ENCODE measurements at places on chromosomes 12 and 14.

GRCh38 chr14:99287269-99287942, 15.4 kb upstream of the BCL11B start:
- DNase-seq: no peak

- DNase-seq: no peak
These were observed 1090.5 kb downstream of the TRHDE start for GRCh38 chr12:73362666-73363065.

DNA sequence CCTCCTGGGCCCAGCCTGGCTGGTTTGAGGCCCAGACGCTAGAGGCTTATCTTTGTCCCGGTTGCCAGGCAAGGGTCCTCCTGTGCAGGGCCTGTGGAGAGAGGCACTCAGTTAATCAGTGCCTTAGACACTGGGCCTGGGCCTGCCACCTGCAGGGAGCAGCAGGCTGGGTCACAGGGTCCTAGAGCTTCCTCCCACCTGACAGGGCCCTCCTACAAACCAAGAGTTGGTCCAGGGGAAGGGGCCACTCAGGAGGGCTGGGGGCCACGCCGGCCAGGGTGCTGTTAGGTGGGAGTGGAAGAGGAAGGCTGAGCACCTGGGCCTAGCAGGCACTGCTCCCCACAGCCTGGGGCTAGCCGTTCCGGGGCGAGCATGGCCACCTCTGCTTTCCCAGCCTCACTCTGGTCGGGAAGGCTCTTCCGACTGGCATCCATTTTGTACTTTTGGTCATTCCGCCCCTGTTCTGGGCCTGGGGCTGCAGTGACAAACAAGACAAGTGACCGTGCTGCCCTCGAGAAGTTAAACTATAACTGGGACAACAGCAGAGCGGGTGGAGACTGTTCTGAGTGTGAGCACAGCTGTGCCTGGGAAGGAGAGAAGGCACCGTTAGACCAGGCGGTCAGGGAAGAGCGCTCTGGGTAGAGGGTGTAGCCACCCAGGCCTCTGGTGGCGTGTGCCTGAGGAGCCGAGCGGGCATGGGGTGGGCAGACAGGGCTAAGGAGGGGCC, 27.2 kb downstream of the FBRSL1 start:
- DNase-seq: no peak

GRCh38 chr14:106318700-106319099, 792.3 kb downstream of the TMEM121 start:
- DNase-seq: no peak

DNA sequence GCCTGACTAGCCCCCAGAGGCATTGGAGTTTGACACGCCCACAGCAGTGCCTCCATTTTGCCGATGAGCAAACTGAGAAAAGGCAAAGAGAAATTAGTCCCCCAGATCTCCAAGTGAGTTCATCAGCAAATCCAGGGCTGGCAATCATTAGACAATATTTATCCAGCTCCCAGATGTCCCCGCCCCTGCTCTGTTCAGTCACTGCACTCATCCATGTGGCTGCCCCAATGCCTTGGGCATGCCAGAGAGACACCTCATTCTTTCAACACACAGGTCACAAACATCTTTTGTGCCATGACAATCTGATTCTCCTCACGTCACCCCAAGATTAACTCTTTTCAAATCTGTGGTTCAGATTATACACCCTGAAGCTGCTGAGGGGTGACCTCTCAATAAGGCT, 43.5 kb downstream of the DPF3 start:
- DNase-seq: no peak

DNA sequence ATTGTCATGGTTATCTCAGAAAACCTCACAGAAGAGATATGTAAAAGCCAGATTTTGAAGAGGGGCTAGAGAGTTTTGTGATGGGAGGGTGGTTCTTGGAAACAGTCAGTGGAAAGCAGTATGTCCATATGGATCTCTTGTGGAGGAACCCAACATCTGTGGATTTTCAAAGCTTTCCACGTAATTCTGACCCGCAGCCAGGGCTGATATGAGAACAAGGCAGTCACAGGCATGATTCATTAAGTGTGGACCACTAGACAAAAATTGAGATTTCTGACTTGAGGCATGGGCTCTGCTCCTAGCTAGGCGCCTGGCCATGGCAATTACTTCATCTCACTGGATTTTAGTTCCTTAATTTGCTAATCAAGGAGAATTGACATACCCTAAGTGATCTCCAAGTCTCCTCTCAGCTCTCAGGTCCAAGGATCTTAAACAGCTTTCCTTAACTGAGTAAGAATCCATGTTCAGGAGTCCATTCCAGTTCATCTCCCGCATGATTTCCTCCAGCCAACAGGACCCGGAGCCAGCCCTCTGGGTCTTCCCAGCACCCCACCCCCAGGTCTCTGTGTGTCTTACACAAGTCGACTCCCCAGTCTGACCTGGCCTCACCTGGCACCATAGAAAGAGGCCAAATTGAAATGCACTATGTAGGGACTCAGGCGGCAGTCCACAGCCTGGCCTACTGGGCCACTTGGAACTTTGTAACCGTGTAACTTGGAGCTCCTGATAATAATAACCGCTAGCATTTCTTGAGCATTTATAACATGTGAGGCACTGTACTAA, 176.3 kb upstream of the PARP11 start:
- DNase-seq: no peak

DNA sequence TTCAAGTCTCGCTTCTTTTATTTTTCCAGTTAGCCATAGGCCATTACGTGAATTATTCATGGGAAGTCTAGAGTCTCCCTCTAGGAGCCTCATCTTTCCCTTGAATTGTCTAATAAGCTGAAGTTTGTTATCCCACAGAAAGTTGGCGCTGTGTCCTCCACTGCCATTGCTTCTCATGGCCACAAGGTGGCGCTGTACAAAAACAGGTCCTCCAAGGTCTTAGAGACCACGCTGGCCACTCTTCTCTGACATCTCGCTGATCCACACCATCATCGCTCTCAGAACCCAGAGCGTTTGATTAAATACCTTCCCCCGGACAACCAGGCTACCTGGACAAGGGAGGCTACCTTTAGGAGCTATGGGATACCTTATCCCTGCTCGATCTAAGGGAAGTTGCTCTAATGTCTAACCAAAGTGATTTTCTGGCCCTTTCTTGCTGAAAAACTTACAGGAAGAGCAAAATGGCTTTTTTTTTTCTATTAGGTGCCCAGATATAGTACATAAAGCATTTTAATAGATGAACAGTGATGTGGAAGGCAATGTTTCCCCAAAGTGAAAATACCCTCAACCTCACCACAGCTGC, 110.0 kb downstream of the CCDC60 start:
- DNase-seq: peak; percentile 58

- DNase-seq: no peak
These were observed 1.8 kb downstream of the DCN start for GRCh38 chr12:91180582-91181395.
